EL (cell line): ENCODE measurements at places on chromosomes 1 and 21.
A peak's percentile ranks its signal among the peaks of the same experiment; 100 is the strongest.

DNA sequence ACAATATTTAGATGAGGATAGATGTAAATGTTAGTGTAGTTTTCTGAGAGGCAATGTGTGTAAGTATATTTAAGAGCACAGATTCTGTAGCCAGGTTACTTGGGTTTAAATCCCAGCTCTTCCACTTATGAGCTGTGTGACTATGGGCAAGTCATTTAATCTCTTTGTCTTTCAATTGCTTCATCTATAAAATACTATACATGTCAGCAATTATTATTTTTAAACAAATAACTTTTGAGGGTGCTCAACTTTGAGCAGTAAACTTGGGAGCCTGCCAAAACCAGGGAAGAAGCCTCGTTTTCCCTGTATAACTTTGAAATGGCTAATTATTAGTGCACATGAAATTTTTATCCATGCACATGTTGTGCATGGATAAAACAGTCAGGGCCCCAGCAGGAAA, 222.8 kb downstream of the FOXD2 start:
- DNase-seq, result no peak

- no peak for DNase-seq
Measured at GRCh38 chr1:183346276-183346732, 71.9 kb downstream of the NMNAT2 start.

DNA sequence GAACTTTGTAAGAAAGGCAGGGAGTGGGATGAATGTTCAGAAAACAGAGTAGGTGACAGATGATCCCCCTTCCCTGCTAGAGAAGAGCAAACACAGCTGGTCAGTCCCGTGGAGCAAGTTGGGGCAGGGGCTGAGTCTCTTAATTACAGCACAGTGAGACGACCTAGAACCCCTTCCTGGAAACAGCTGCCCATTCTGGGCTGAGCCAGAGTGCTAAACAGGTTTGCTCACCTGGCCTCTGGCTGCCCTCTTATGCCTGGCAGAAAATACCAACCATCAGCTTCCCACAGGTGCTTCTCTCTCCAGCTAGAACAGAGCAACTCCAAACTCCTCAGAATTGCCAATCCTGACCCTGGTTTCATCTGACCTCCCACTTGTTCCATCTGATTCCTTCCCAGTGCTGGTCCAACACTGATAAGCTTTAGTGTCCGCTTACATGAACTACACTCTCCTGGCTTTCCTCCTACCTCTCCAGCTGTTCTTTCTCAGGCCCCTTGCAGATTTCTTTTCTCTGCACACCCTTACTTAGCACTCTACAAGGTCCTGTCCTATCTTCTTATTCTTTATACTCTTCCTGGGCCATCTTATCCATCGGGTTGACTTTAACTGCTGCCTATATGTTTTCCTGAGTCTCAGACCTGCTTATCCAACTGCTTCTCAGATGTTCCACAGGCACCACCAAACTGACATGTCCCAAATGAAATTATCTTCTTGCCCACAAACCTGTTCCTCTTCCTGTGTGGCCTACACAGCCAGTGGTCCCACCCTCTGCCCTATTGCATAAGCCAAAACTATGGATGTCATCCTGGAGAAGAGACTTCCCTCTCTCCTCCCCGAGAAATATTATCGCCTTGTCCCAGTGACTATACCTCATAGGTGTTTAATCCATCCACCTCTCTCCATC, 22.6 kb upstream of the COL9A2 start:
- DNase-seq, result no peak

DNA sequence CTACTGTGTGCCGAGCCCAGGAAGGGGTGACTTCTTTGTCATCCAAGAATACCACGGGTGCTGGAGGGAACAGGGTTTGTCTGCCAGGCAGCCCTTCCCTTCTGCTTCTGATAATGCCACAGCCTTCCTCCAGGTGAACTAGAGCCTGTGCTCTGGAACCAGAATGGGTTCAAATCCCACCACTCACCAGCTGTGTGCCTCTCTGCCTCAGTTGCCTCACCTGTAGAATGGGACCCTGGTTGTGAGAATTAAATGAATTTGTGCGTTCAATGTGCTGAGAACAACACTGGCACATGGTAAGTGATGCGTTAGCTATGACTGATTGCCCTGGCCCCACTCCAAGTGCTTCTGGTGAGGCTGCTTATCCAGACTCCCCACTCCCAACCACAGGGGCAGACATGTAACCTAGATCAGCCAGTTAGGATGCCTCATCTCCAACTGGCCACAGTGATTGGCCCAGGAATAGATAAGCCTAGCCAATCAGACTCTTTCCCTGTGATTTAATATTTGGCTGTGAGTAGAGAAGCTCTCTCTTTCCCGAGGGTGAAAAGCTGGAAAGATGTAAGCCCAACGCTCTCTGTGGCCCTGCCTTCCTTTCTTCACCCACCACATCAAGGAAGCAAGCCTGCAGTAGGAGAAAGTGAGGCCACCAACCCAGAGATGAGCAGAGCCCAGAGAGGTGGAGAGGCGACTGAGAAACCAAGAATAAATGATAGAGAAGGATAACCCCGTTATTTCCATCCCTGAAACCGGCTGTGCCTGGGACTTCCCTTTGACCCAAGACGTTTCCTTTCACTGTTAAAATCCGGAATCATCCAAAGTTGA, 20.8 kb upstream of the LAPTM5 start:
- DNase-seq, result peak; percentile 63

- peak; percentile 30 for DNase-seq
Measured at GRCh38 chr1:26102119-26102518, 9.5 kb upstream of the PDIK1L start.

- no peak for DNase-seq
Measured at GRCh38 chr1:83017276-83017675, 981.7 kb downstream of the TTLL7 start.

GRCh38 chr1:209633335-209633997, 18.8 kb downstream of the LAMB3 start:
- peak; percentile 69 for DNase-seq

DNA sequence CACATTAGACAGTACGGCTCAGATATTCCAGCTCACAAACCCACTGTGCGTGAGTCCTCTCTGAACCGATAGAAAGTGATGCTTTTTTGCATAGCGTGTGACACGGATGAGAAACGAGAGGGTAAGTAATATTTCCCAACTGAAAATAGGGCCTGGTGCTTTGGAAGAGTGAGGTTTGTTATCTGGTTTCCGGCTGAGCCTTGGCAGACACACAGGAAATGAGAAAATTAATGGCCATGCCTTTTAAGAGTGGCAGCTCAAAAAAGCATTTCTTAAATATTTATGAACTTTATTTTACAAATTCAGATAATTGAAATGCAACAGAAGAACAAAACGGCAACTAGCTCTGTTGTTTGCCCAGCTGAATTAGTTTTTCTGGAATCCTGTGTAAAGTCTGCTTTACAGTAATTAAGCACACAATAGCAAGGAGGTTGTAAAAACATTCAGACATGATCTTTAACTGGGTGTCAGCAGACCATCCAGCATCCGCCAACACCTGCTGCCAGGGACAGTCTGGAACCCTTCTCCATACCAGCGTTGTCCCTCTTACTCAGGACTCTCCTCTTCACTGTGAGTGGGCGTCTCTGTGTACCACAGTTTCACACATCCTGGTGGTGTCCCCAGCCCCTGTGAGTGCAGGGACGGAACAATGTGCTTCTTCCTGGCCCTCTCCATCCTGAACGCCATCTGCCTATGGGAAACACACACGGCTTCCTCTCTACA, 155.4 kb downstream of the PGBD5 start:
- no peak for DNase-seq

- no peak for DNase-seq
Measured at GRCh38 chr1:212922016-212922415, 28.3 kb upstream of the VASH2 start.

DNA sequence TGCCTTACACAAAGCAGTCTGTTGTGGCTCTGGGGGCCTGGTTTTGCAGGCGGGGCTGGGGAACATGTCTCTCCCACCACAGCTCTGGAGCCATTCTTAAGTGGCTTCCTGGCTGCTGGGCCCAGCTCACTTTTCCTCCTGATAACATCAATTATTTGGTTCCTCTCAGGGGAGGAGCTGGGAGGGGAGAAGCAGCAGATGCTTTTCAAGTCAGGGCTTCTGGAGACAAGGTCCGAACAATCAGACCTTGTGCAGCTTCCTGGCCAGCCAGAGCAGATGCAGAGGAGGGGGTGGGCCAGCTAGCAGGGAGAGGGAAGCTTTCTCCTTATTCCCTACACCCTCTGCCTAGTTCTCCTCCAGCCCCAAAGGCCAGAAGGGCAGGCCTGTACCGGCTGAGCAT, 3.7 kb upstream of the PAQR6 start:
- no peak for DNase-seq

GRCh38 chr1:152018537-152018936, 18.3 kb downstream of the S100A11 start:
- DNase-seq, result peak; percentile 24
